ENCODE measurements at places on chromosomes 2 and 18.

DNA sequence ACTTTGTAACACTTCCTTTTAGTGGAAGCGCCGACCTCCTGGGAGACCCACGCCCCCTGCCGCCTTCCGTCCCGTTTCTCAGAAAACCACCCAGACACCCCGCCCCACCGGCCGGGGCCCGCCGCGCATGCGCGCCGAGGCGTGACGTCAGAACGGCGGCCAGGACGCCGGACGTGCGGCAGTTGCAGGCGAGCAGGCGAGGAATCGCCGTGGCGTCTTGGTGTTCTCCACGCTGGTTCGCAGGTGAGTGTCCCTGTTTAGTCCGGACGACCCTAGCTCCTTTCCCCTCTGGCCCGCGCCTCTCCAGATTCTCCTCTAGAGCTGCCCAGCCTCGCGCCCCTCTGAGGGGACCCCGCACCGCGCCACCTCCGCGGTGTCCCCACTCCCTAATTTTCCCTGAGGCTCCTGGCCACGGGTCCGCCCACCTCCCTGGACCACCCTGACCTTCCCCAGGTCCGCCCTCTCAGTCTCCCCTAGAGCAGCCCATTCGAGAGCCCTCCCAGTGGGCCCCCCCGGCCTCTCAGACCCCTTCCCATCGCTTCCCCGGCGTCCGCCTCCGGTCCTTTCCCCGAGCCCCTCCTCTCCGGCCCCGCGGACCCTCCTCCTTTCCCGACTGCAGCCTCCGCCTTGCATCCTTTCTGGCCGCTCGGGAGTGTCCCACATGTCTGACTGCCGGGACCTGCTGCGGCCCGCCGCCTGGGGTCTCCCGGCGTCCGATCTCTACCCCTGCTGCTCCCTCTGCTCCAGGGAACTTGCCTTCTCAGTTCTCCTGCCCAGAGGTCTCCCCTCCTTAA, at the start of gene PLEKHB2:
PLEKHB2 (plus strand) TSS at position 181 of the 794 bp plus-strand sequence. CDS start 15,606 bp downstream, outside the sequence.
- peak; percentile 90 for DNase-seq

DNA sequence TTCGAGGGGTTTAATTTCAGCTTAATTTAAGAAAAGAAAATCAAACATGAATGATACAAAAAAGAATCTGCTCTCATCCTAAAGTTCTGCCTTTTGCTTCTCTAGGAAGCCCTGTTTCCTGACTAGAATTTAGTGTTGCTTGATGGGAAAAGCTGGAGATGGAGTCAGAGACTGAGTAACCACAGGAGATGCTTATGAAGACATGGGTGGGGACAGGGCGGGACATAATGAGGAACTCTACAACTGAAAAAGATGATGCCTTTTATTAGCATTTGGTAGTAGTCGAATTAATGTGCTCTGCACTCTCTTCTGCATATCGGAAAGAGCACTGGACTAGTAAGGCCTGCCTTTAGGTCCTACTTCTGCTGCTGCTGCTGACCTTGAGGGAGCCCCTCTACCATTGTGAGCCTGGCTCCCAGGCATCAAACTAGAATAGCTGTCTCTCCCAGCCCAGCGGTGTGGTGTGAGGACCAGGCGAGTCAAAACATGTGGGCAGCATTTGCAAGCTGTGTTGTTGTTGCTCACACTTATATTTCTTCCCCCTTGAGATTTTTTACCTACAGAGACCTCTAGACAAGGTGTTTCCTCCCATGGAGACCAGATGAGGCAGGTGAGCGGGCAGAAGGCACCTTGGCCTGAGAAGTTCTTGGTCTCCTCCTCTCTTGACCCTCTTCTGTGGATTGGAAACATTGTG, 61.5 kb downstream of the INPP4A start:
- DNase-seq = no peak

DNA sequence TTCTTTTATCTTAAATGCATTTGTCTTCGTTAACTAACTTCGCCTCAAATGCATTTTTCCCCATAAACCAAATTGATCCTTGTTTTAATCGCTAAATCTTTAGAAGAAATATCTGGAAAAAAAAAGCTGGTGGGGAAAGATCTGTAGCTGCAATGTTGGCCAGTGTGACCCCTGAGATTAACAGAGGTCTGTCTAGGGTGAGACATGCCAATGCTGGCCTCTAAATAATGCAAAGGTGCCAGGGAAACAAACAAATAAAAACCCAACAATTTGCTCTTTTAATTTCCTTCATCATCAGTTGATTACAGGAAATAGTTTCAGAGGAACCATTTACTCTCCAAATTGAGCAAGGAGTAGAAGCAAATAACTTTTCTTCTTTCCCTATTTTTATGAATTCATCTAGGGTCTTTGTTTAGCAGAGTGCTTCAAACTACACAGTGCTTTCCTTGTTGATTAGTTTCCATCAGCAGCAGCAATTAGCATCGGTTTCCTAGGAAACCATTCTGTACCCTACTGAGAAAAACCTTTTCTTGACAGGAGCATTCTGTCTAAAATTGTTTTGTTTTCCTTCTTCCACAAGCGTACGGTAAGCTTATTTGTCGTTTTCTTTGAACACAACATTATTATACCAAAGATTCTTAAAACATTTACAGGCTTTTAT, 100.5 kb upstream of the UNC80 start:
- DNase-seq = no peak

GRCh38 chr2:234919711-234920110, 32.1 kb upstream of the SH3BP4 start:
- no peak for DNase-seq

DNA sequence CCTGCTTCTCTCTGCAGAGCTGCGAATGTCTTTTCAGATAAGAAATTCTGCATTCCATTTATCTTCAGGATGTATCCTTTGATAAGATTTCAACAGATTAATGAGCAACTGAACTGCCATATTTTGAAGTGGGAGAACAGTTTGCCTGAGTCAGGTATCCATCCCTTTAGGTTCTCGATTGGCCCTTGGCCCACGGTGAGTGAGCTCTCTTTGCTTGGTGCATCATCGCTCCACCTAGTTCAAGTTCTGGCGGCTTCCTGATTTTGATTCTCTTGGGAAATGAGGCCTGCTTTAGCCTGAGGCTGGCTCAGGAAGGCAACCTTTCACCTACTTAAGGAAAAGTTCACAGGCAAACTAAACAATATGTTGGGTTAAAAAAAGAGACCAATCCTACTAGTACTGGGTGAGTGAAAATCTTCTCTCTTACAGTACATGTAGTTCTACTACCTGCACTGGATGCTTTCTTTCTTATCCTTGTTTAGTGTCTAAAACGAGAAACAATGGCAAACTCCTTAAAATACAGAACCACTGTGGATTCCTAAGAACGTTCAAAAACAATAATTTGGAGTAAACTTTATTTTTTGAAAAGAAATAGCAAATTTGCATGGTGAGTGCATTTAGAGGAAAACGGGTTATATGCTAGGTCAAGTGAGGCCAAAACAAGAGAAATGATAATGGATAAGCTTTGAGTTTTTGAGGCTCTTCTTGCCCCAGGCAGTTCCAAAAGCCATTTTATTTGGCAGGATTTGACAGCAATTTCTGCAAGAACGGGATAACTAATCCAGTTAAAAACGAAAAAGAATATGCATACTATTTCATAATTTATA, 837 bp upstream of the ACSL3 start:
- DNase-seq = peak; percentile 79

DNA sequence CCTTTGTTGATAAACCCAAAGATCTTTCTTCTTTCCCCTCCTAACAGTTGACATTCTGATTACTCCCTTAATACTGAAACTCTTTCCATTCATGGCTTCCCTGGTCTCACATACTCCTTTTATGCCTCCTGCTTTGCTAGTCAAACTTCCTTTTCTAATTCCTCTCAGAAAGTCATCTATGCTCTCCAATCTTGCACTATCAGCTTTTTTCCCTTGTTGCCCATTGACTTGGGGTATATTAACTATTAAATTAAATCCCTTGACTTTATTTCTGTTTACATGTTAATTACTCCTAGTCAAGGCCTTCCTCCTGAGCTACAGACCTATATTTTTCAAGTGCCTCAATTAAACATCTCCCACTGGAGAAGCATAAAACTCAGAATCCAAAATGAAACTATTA, 3.6 kb upstream of the COL5A2 start:
- no peak for DNase-seq

DNA sequence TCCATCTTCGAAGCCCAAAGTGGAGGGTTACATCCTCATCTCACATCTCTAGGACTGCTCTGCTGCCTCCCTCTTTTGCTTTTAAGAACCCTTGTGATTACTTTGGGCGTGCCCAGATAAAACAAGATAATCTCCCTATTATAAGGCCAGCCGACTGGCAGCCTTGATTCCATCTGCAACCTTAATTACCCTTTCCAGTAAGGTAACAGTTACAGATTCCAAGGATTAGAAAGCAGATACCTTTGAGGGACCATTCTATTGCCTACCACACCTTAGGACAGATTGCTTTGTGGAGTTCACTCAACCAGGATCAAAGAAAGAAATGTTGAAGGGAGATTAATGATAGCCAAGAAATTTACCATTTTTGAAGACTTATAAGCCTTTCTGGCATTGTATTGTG, 250.8 kb upstream of the ACVR2A start:
- DNase-seq = no peak

DNA sequence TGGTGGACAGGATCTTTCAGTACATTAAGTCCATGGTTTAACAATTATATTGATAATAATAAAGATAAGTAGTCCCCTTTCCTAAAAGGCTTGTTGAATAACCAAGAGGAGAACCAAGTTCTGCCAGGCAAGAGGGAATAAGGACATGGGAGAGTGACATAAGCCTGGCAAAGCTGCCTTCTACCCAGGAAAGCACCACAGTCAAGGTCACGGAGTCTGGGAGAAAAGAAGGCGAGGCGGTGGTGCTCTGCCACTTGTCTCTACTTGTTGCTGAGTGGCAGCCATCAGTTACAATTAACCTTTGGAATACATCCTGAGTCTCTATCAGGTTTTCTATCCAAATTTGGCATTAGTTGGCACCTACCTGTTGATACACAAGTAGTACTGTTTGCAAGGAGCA, 101.7 kb upstream of the GATA6 start:
- no peak for DNase-seq

DNA sequence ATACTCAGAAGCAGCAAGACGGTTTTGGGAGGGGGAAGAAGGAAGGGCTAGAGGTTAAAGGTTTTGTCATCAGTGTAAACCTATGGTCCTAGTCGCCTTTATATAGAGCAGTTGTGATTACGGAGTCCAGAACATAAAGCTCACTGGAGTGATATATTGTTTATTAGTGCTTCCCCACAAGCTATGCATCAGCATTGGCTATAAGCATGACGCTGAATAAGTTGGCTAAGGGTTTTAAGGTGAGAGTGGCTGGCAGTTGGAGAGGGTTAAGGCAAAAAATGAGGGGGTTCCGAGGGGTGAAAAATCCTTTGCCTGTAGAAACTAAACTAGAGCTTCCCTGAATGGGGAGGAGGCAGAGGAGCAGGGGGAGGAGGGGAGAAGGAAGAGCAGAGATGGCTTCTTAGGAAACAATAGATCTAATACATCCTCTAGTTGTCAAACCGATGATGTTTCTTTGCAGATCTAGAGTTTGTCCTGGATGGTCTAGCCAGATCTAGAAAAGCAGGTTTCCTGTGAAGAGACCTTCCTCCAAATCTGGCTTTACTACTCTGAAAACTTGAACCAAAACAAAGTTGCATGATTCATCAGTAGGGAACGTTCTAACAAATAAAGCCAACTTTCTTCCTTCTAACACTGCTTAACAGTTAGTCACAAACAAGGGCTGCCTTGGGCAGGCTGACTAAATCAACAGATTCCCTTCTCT, 2.5 kb downstream of the KLF7 start:
- peak; percentile 82 for DNase-seq

- peak; percentile 56 for DNase-seq
These were observed 7.5 kb downstream of the COPS8 start for GRCh38 chr2:237092920-237093781.

- no peak for DNase-seq
These were observed 106.7 kb downstream of the FTCDNL1 start for GRCh38 chr2:199744260-199744659.

DNA sequence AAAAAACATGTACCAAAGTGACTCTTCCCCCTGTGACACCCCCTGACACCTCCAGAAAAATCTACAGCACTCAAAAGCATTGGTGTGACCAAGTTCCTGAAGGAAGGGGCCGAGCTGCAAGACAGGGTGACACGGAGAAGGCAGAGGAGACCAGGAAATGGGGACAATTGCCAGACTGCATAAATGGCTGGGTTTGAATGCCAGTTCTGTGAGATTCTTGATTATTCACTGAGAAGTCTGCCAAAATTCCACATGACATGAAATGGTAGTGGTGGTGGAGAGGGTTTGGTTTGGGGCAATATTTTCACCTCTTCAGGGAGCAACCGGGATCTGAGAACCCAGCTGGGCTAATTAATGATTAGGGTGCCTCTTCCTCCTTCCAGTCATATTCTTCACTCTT, 178.5 kb downstream of the ARL4C start:
- DNase-seq = peak; percentile 13

GRCh38 chr2:9737053-9737875, 106.0 kb upstream of the TAF1B start:
- DNase-seq = no peak

- no peak for DNase-seq
These were observed 158.4 kb downstream of the BCL2 start for GRCh38 chr18:63161032-63161760.

GRCh38 chr2:46876741-46877384, 38.7 kb downstream of the MCFD2 start:
- no peak for DNase-seq

DNA sequence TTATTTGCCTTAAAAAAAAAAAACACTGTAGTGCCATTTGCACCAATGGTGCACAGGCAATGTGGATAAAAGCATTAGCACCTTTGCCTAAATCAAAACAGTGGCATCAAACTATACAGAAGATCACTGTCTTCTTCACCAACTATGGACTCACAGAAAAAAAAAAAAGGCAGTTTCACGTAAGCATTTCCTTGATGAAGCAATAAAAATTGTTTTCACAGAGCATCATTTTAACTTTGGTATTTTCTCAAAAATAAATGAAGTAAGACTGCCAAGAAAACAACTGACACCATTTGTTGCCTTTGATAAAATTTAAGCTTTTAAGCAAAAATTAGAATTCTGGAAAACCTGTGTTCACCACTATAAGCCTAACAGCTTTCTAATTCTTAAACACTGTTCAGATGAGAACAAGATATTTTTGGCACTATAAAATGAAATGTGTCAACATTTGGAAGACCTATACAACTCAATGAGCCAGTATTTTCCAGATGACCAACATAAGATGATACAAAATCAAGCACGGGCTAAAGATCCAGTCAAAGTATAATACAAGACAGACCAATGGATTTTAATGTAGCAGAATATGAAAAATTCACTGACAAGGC, 21.1 kb downstream of the METTL8 start:
- no peak for DNase-seq
